ENCODE measurements at places on chromosomes 3 and 15.

DNA sequence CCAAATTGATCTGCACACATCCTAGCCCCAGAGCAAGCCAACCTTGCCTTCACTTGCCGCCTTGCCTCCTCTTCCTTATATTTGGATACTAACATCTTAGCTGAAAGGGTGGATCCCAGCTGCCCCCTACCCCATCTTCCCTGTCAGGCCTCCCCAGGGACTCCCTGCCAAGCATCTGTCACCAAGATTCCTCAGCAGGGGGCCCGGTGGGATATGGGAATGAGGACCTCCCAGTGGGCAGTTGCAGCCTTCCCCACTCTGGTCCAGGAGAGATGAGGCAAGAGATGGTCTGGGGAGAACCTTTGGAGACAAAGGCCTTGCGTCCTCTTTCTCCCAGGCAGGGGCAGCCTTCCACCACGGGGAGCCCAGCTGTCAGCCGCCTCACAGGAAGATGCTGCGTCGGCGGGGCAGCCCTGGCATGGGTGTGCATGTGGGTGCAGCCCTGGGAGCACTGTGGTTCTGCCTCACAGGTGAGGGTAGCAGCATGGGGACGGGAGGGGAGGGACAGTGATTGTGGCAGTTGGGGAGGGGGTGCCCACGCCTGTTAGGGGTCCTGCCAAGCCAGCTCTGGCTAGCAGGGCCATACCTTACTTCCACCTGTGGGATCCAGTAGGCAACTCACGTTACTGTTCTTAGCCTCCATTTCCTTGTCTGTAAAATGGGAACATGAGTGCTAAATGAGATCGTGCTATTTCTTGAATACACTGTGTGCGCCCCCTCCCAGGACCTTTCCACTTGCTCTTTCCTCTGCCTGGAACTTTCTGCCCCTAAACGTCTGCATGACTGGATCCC lies 15.3 kb downstream of the CD276 start:
- no peak for DNase-seq

GRCh38 chr3:40968666-40969065 lies 230.6 kb upstream of the CTNNB1 start:
- no peak for DNase-seq

- peak; percentile 41 for DNase-seq
Measured at GRCh38 chr3:71652781-71653413, 69.4 kb upstream of the FOXP1 start.

GRCh38 chr15:26451995-26452394 lies 320.9 kb downstream of the GABRB3 start:
- DNase-seq = no peak

GRCh38 chr15:100728371-100729201 lies 126.2 kb downstream of the ASB7 start:
- DNase-seq = no peak

DNA sequence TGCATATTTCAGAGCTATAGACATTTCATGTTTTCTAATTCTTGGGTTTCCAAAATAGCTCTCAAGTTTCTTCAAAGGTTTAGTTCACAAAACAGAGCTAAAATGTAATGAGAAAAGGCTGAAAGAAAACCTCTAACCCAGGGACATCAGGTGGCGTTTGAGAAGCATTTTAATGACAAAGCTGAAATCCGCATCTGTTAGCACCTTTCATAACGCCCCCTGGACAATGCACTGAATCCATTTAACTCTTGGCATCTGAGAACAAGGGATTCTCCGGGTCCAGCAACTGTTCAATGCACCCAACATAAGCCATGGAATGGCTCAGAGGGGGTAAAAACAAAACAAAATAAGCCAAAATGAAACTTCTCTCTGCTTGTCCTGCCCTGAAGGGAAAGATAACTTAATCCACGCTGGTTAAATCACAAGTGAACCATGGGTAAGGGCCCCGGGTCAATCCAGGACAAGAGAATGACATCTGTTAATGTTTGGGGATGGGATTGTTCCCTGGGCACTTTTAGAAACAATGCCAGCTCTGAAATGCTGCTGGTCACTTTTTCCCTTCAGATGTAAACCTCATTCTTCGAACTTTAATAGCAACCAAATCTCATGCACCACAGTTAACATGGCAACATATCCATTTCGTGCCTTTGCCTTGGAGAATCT lies 466.2 kb upstream of the ADAMTS9 start:
- no peak for DNase-seq

DNA sequence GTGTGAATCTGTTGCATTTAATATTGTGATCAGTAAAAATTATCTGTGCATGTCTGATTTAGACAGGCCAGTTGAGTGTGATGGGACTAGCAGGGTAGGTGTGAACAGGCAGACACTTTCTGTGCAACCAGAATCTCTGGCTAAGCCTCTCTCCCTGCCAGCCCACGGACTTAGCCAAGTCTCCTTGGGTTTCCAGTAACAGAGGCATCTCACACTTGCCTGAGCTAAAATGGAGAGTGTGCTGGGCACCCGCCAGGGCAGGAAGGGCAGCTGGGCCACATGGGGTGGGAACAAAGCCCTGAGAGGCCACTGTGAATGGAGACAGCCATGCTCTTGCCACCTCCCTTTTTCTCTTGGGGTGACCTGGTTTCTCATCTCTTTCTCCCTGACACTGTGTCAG lies 12.5 kb upstream of the RPS27L start:
- DNase-seq = no peak

- no peak for DNase-seq
Measured at GRCh38 chr3:43192028-43192427, 86.1 kb upstream of the POMGNT2 start.

GRCh38 chr15:98771541-98771940 lies 123.2 kb downstream of the IGF1R start:
- no peak for DNase-seq

Data from activated T-cell treated with anti-CD3 and anti-CD28 coated beads, Interleukin-2, amount 50 U/mL, for 48 hours (primary cell).